ENCODE measurements at places on chromosomes 7 and 10. TPM values are rescaled to one million over a fixed set of nuclear protein-coding genes. Genes with fewer than 3 reads are reported as not detected.

DNA sequence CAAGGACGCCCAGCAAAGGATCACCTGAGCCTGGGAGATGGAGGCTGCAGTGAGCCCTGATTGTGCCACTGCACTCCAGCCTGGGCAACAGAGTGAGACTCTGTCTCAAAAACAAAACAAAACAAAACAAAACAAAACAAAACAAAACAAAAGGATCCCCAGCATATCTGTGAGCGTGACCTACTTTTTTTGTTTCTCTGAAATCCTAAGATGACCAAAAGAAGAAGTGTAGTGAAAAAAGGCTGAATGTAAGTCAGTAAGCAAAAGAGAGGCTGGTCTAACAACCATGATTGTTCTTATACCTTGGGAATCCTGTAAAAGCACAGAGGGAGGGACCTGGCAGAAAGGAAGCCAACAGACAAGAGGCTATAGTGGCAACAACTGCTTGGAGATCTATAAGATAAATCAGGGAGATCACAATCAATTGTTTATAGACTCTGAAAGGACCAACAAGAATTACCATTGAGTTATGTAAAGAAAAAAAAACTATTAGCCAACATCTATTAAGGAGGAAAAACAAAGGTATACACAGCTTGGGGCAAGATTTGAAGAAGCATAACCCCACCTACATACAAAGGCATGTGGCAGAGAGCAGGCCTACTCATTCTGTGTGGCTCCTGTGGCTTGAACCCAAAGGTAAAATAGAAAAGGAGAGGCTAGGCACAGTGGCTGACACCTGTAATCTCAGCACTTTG, 255.2 kb upstream of the KLF14 start:
- no peak for DNase-seq

The TMEM213 gene
- total RNA-seq, result not detected

The MARVELD1 gene
- 46.1 TPM for total RNA-seq

DNA sequence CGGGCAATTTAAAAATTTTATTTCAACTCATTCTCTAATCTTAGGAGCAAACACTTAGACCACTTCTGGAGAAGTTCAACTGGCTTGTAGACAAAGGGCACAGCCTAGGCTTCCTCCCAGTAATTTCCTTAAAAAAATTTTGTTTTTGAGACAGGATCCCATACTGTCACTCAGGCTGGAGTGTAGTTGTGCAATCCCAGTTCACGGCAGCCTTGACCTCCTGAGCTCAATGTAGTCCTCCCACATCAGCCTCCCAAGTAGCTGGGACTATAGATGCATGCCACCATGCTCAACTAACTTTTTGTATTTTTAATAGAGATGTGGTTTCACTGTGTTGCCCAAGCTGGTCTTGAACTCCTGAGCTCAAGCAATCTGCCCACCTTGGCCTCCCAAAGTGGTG, 38.4 kb downstream of the BAMBI start:
- no peak for DNase-seq

The GGCT gene
- total RNA-seq, result 127 TPM

GRCh38 chr10:16929069-16929468, 111.8 kb upstream of the RSU1 start:
- DNase-seq, result no peak

GRCh38 chr7:80699045-80699638, 60.7 kb downstream of the CD36 start:
- peak; percentile 76 for DNase-seq

The AFAP1L2 gene
- total RNA-seq, result 1.3 TPM

DNA sequence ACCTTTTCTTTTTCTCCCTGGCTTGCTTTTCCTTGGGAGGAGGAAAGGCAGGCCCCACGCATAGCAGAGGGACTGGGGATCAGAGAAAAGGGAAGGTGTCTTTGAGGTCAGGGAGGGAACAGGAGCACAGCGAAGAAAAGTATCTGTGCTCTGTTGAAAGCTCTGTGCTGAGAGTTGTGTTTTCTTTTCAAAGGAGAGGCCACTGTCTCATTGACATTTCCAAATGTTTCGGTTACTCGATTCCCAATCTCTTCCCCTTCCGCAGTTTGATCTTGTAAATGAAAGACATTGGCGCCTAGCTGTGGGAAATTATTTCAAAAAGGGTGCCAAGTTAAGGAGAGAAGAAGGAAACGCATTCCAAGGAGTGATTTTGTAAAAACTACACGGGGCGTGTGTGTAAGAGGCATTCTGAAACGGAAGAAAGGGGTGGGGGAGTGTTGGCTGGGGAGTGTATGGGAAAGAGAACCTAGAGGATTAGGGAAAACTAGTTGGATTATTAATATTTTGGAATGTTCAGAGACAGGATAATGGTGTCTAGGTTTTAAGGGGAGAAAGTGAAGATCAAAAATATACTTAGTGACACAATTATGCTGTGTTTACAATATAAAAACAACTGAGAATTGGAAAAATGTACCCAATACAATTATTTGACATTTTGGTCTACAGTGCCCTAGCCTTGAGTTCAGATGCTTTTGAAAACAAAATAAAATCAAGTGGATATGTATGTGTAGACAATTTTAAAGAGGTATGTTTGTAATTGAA, 708 bp downstream of the KLHDC10 start:
- DNase-seq, result no peak

- DNase-seq, result no peak
Measured at GRCh38 chr10:26746061-26746460, 48.6 kb downstream of the PDSS1 start.

The PALD1 gene
- 1.3 TPM for total RNA-seq

DNA sequence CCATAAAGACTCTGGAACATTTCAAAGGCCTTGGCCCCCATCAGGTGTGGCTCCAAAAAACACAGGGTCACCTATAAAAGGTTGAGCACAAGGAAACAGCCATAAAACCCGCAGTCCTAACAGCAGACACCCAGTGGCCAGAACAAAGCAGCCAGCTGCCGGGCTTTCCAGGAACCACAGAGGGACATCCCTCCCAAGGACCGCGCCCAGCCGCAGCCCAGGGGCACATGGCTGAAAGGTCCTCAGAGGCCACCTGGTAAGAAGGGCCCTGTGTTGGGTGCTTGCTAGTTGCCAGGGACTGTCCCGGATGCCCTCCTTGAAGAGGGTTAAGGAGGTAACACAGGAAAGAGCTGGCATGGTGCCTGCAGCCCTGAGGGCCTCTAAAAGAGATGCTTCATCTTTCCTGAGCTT, 32.7 kb downstream of the KCNMA1 start:
- DNase-seq, result no peak

The LRRD1 gene
- 0.12 TPM for total RNA-seq

DNA sequence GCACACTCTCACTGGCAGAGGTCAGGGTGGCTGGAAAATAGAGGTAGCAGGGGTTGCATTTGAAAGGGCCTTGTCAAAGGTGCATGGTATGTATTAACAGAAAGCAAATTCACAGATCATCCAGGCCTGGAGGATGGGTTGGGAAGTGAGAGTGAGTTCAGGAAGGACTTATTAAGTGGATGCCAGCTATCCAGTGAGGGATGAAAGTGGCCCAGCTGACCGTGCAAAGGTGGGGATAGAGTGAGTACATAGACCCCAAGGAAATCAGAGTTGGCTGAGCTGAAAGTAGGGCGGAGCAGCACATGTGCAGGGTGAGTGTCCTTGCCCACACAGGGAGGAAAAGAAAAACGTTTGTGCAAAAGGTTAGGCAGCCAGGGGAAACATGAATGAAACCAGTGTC, 58.1 kb downstream of the HECW1 start:
- DNase-seq, result no peak

The BAMBI gene
- 51.3 TPM for total RNA-seq

The COL28A1 gene
- not detected for total RNA-seq

The NOS3 gene
- 0.29 TPM for total RNA-seq

DNA sequence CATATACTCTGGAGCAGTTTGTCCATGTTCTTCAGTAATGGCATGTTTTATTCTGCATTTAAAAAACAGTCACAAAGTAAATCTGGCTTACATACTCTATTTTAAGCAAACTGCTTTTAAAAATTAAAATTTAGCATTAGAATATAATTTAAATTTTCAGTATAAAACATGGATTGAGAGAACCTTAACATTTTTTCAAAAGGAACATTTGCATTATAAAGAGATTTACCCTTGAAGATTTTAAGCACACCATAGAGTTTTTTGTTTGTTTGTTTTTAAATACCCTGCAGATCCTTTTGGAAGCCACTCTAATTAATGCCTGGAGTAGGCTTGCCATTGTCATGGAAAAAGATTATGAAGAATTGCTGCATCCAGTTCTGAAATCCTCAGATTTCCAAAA, 70.4 kb downstream of the ZNRF2 start:
- DNase-seq, result no peak

The ADRA2A gene
- total RNA-seq, result not detected

GRCh38 chr7:8015100-8015745, 46.6 kb downstream of the GLCCI1 start:
- no peak for DNase-seq

GRCh38 chr10:76983624-76984023, 654.0 kb downstream of the KCNMA1 start:
- no peak for DNase-seq

The TYW1B gene
- 0.66 TPM for total RNA-seq

DNA sequence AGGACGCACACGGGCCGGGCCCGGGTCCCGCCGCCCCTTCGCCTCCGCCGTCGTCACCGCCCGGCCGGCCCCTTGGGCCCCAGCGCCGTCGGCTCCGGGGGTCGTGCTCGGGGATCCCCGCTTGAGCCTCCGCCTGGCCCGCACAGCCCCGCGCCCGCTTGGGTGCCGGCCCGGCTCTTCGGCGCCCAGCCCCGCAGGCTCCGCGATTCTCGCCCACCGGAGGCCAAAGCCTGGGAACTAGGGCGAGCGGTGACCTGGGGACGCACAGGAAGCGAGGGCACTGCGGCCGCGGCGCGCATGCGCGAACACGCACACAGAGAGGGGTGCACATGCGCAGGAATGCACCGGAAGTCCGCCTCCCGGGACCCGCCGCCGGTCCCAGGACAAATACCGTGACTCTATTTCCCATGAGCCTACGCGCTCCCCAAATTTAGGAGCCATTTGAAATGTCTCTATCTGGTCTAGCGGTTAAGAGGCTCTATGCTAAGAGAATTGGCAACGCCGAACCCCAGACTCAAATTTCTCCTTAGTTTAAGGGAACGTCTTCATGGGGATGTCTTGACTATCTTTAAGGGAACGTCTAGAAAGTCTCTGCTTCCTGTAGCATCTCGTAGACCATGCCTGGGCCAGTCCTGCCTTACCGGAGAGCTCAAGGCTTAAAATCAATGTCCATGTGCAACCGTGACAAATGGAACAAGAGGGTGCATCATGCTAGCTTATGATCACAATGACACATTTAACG, at the start of gene ZNF12:
Gene ZNF12, minus strand, starts transcription at position 282 of the 742 bp plus-strand sequence. CDS start 1,774 bp downstream, outside the sequence.
- DNase-seq, result peak; percentile 99

GRCh38 chr7:94338921-94339371, 55.7 kb upstream of the COL1A2 start:
- no peak for DNase-seq

GRCh38 chr7:135204341-135204749, 7.0 kb downstream of the WDR91 start:
- no peak for DNase-seq

The MKI67 gene
- 33.3 TPM for total RNA-seq

The GIMAP8 gene
- total RNA-seq, result not detected

DNA sequence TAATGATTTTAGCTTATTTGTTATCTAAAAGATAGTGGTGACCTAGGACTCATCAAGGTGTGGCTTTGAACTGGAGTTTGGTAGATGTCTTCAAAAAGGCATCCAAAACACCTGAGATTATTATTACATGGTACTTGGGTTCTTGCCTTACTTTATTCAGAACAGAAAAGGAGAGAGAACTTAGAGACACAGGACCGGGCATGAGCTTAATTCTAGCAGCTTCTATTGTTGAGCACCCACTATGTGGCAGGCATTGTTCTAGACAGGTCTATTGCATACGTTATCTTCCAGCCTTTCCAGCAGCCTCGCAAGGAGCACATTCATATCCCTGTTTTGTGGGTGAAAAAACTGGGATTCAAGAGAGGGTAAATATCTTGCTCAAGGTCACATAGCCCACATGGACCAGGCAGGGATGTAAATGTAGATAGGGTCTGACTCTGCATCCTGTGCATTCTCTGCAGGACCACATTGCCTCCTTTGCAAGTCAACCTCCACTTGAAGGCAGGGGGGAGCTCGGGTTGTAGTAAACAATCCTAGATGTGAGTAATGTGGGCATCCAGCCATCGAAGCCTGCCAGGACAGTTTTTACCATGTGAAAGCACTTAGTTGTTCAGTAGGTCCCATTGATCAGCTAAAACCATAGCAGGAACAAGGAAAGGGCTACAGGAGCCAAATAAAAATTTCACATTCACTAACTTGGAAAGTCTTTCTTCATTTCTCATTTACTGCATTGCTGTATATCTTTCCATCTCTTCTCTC, 551.4 kb downstream of the LRMDA start:
- DNase-seq, result no peak

DNA sequence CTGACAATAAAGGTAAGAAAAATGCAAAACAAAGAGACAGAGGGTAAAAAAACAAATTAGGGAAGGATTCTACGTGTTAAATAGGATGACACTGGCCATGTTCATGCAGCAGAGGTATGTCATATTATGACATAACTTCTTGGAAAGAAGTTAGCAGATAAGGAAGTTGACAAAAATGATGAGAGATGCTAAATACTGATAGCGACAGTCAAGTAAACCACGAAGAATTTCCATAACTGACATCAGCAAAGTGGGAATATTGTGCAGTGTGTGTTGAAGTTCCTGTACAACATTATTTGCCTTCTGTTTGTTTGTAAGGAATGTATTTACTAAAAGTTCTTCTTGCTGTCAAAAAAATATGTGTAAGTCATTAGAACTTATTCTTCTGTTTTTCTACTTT, 29.5 kb downstream of the MDH2 start:
- DNase-seq, result no peak

DNA sequence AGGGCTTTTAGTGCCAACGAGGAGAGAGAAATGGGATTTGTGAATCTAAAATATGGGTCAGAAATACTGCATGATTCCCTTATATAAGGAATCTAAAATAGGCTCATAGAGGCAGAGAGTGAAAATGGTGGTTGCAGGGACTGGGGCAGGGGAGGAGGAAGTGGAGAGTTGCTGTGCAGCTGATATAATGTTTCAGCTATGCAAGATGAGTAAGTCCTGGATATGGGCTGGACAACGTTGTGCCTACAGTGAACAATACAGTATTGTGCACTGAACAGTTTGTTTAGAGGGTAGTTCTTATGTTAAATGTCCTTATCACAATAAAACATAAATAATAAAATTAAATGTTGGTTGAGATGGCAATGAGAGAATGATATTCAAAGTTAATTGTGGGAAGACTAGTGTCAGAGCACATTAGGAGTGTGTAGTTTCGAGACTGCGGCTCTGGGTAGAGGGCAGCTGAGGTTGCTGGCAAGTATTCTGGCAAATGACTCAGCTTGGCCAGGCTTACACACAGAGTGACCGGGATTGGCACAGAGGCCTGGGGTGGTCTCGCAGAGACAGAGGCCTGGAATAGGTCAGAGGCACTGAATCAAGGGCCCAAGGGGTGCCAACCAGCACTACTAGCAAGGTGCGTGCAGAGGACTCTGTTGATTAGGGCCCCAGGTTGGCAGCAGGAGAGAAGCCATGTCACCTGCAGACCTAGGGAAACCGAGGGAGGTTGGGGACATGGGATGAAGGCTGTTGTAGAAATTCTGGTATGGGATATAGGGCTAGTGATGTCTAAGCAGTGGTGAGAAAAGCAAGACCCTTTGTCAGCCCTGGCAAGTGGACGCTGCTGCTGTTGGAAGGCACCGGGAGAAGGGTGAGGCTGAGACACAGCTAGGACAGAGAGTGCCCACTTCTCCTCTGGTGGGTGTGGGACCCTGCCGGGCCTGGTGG, 2.8 kb upstream of the DEPP1 start:
- peak; percentile 92 for DNase-seq

GRCh38 chr7:25481891-25482290, 253.6 kb upstream of the NPVF start:
- peak; percentile 31 for DNase-seq

The PIP gene
- not detected for total RNA-seq

Measured in H4 (cell line).